ENCODE measurements at places on chromosomes 7 and 10.

- DNase-seq: no peak
Observed at GRCh38 chr10:95873651-95874050, 34.1 kb upstream of the CC2D2B start.

- DNase-seq: no peak
Observed at GRCh38 chr7:141014125-141014523, 628 bp downstream of the MRPS33 start.

- DNase-seq: no peak
Observed at GRCh38 chr10:4183761-4184261, 398.8 kb upstream of the KLF6 start.

GRCh38 chr10:60444494-60445064, 54.9 kb upstream of the ANK3 start:
- no peak for DNase-seq

GRCh38 chr10:13340626-13341376, 7.3 kb downstream of the SEPHS1 start:
- DNase-seq: no peak

- DNase-seq: no peak
Observed at GRCh38 chr10:31359979-31360378, 41.0 kb downstream of the ZEB1 start.

DNA sequence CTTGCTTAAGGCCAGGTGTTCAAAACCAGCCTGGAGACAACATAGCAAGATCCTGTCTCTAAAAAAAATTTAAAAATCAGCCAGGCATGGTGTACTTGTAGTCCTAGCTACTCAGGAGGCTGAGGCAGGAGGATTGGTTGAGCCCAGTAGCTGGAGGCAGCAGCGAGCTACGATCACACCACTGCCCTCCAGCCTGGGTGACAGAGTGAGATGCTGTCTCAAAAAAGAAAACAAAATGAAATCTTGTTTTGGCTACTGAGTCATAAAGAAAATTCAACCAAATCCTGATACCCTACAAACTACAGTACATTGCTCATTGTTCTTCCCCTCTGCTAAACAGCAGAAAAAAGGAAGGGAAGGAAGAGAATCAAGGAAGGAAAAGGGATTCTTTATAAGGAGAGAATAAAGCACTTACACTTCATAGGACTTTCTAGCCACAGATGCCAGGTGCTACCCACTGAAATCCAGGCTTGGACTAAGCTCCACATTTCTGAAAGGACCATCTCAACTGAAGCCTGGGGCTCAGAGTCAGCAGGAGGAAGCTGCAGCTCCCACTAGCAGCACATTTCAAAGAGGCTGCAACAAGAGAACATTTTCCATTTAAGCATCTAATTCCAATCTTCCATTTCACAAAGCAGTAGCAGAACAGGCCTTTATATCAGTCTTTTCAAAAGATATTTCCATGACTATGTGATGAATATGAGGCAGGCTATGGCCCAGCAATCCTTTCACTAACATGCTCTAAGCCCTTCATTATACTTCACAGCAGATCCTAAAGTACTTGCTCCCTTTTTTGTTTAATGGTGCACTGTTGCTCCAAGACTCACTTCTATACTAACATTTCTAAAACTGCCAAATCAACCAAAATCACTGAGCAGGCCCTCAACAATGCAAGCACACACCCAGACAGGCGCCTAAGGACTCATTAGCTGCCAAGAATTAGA, 13.5 kb downstream of the TNPO3 start:
- no peak for DNase-seq

- DNase-seq: no peak
Observed at GRCh38 chr10:95831076-95831475, 75.1 kb downstream of the ENTPD1 start.

DNA sequence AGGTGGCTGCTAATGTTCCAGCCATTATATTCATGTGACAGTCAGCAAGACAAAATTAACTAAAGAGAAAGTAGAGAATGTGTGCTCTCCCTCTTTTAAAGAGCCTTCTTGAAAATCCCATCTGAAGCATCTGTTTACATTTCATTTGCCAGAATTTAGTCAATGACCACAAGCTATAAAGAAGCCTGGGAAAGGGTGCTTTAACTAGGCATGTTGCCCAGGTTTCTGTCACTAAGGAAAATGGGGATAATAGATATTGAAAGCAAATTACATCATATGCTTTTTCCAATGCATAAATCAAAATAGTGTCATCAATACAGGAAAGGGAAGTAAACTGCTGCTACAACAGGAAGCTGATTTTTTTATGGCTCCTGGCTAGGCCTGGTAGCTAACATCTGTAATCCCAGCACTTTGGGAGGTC, 67.7 kb downstream of the ELAPOR2 start:
- no peak for DNase-seq

DNA sequence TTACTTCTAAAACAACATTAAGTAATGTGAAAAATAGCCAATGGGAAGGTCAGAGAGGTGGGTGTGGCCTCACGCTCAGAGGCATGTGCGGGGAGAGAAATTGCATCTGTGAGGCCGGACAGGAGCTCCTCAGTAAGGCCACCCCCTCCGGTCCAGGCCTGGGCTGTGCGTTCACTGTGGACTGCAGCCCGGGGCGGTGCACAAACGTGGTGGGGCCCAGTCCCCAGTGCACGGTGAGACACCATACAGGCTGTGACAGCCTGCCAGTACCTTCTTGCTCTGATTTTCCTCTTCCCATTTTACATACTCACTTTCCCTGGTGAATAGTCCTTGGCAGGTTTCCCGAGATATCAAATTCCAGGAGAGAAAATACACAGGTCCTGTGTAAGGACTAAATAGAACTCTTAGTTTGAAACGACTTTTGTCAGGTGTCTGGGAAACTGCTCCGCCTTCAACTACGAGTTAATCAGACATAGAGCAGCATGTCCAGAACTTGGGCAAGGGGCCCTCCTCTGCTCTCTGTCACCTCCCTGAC, 174.1 kb upstream of the MKI67 start:
- DNase-seq: no peak

- DNase-seq: no peak
Observed at GRCh38 chr10:96695366-96695765, 24.9 kb downstream of the PIK3AP1 start.

DNA sequence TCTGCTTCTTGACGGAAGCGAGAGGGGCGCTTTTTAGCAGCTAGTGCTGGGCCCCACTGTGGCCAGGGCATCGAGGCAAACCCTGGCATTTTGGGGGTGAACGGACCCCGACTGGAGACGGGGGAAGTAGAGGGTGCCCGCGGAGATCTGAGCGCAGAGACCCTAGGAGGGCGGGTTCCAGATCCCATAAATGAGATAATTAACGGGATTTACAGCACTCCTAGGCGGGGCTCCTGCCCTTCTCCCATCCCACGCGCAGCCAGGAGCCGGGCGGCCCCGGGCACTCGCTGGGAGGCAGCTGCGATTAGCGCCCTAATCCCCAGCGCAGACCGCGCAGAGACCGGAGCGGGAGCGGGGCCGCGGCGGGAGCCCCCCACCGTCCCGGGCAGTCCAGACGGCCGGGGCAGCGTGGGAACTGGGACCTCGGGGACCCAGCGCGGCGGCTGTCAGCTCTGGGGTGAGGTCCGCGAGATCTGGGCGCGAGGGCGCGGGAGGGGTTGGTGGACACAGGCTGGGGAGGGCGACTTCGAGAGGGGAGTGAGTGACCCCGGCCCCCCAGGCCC, 735 bp downstream of the JCAD start:
- no peak for DNase-seq

DNA sequence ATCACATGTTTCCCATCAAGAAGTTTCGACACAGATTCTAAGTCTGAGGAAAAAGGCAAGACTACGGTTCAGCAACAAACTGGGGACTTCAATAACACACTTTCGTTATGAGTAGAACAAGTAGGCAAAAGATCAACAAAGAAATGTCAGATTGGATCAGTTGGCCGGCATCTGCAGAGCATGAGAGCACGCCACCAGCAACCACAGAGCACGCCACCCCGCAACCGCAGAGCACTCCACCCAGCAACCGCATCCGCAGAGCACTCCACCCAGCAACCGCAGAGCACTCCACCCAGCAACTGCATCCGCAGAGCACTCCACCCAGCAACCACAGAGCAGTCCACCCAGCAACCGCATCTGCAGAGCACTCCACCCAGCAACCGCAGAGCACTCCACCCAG, 89.7 kb upstream of the FAM20C start:
- no peak for DNase-seq
